T1000 (cell line): ENCODE measurements at places on chromosomes 2 and 18.

GRCh38 chr2:39289609-39290008 lies 45.8 kb upstream of the CDKL4 start:
- DNase-seq, result no peak

GRCh38 chr2:112340475-112341267 lies 65.3 kb downstream of the ZC3H6 start:
- no peak for DNase-seq

- no peak for DNase-seq
Measured at GRCh38 chr2:238855891-238856580, 8.2 kb downstream of the TWIST2 start.

DNA sequence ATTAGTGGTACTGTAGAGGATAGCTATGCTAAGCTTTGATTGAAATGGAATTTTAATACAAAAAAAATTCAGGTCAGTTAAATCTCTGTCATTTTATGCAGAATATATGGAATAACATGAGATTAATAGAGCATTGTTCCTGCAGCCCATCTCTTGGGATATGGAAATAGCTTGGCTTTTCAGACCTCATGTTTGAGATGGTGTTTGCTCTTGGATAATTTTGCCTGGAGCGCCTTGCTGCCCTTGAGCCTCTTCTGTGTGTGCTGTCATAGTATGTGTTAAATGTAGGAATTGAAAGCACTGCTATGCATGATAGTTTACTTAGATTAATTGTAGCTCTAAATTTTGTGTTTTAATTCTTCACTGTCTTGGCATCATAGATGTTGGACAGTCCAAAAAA lies 27.7 kb downstream of the GALNT1 start:
- no peak for DNase-seq

GRCh38 chr2:113602869-113603466 lies 24.1 kb upstream of the RABL2A start:
- no peak for DNase-seq

- DNase-seq, result no peak
Measured at GRCh38 chr2:110667071-110667470, 10.8 kb downstream of the BUB1 start.

- no peak for DNase-seq
Measured at GRCh38 chr2:101744832-101745231, 47.3 kb downstream of the MAP4K4 start.

DNA sequence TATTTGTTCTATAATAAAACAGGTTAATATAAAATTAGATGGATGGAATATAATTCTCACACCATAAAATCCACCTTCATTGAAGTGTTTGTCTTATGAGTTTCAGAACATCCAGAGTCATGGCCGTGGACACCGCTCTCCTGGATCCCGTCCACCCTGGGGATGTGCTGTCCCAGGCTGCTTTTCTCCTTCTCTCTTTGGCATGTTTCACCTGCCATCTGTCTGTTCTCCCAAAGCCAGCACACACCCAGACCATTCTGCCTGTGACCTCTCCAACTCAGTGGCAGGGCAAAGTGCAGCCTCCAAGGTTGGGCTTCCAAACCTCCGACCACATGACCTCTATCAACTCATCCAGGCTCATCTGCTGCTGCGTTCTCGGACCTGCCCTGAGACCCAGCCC lies 104.7 kb downstream of the MYT1L start:
- DNase-seq, result no peak

DNA sequence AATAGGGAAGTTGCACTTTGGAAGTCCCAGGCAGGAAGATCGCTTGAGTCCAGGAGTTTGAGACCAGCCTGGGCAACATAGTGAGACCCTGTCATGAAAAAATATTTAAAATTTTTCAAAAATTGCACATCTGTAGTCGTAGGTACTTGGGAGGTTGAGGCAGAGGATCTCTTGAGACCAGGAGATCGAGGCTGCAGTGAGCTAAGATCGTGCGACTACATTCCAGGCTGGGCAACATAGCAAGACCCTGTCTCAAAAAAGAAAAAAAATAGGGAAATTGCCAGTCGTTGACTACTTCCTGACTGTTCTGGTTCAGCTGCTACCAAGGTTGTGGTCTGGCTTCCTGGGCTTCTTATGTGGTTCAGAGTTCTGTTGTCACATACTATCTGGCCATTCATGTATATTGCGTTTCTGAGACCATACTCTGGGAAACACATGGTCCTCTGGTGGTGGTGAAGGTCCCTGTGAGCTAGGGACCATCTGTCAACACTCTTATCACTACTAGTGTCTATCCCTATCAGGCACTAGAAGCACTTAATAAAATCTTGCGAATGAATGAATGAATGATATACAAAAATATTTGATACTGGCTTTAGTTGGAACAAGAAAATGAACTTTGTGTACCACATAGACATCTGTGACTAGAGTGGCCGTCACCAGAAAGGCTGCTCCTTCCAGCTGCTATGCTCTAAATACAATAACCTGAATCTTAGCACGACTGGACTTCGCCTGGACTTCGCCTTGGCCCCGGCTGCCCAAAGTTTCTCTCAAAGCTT lies 861 bp upstream of the KLHL23 start:
- no peak for DNase-seq

DNA sequence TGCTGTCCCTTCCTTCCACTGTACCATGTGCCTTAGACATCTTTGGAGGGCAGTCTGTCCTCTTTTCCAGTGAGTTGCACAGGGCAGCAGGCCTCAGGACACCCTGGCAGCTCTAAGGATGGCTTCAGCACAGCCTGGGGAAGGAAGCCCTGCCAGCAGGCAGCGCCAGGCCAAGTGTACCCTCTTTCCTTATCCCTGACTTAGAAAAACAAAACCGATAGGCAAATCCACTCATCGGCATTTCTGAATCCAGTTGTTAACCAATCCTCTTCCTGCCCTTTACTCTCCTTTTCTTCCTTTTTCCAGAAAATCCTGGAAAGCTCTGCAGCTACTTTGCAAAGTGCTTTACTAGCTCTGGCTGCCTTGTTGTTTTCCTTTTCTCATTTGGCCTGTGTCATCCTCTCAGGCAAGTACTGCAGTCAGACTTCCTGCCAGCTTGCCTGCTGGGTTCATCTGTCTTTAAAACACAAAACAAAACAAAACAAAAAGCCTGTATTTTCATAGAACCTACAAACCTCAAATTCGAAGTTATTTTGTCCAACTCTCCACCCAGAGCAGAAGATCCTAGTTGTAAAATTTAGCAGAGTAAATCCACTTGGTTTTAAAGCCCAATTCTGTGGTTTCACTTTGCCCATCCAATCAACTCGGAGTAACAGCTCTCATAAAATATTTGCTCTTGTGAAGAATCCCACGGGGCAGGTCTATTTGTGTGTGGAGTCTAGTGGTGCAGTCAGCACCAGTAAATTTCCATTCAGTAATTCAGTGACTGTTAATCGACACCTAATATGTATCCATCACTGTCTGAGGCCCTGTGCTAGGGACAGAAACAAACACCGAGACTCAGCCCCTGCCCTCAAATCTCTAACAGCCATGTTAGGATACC lies 45.2 kb downstream of the PCBP1 start:
- DNase-seq, result no peak

- DNase-seq, result no peak
Measured at GRCh38 chr2:110980339-110981062, 140.2 kb upstream of the BCL2L11 start.

GRCh38 chr2:97745474-97746174 lies 32.2 kb downstream of the ZAP70 start:
- DNase-seq, result no peak

DNA sequence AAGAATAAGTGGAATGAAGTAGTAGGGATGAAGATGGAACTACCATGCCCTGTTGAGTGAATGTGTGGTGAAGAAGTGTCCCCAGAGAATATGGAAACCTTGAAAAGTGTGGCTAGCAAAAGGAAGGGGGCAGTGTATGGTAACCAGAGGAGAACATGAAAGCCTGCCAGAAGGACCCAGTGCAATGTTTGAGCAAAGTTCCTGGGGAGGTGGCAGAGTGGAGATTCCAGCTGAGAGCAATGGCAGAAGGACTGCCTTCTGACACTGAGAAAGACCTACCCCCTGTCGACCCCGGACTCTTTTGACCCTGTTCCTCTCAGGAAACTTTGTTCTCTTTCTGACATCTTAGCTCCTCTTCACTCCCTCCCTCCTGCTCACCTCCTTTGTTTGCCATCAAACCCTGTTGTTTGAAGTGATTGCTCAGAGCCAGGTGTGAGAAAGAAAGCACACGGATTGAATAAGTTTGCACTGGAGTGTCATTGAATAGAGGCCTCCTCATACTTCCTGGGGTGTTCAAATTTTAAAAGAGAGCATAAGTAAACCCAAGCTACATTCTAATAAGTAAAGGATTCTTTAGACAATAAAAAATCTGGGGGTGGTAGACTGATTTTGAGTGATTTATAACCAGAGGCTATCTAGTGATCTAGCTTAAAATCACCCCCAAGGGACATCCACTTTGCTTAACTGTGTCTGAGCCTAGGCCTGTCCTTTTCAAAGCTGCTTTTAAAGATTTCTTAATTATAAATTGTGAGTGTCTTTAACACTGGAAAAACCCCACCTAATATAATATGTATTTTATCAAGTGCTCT lies 57.1 kb downstream of the TRIB2 start:
- no peak for DNase-seq

- DNase-seq, result peak; percentile 13
Measured at GRCh38 chr2:144350151-144350802, 169.6 kb downstream of the ZEB2 start.

- no peak for DNase-seq
Measured at GRCh38 chr18:62369129-62369644, 44.1 kb downstream of the TNFRSF11A start.

DNA sequence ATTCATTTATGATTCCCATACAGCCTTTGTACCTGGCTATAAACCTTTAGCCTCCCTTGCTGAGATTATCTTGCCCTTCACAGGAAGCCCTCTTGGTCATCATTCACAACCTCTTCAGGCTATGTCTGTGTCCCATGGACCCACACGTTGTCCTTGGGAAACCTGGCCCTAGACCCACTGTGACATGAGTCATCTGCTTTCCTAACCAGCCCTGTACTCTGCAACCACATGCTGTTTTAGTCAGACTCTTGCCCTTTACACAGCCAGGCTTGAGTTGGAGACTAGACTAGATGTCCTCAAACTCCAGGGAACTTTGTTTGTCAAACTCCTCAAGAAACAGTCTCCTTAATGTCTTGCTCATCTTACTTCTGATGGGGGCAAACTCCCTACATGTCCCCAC lies 229.3 kb upstream of the ZSWIM2 start:
- no peak for DNase-seq

- DNase-seq, result no peak
Measured at GRCh38 chr2:36964496-36965058, 1.8 kb downstream of the STRN start.

DNA sequence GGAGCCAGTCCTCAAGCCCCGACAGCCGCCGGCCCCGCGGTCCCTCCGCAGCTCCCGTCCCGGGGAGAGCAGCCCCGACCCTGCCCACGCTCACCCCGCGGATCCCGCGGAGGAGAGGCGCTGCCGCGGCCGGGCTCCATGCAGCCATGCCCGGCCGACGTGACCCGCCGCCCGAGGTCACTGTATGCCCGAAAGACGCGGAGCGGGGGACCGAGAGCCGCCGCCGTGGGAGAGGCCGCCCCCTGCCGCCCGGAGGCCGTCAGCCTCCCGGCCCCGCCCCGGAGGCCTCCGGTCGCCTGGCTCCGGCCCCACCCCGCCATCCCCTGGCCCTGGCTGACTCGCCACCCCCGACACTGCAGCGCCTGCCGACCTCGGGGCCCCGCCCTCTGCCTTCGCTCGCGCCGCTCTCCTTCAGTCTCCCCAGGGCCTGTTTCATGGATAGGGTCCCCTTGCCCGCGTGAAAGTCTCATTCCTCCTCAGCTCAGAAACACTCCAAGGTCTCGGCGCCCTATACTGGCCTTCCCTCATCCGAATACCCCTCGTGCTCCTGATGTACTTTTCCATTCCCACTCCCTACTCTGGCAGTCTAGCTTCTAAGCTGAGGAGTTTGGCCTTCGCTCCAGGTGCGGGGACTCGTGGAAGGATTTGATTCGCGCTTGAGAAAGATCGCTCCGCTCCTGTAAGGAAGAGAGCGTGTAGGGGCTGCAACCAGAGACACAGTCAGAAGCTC lies at the start of gene BOLA3:
BOLA3 (minus strand) TSS at position 186 of the 730 bp plus-strand sequence; CDS start at position 148, 38 bp downstream.
- DNase-seq, result peak; percentile 79

- peak; percentile 25 for DNase-seq
Measured at GRCh38 chr2:167190053-167190452, 301.8 kb downstream of the XIRP2 start.

GRCh38 chr2:233455006-233455405 lies 100.7 kb downstream of the DGKD start:
- DNase-seq, result no peak

GRCh38 chr2:71526975-71527374 lies 73.6 kb downstream of the DYSF start:
- no peak for DNase-seq

- no peak for DNase-seq
Measured at GRCh38 chr2:98730053-98730706, 752 bp downstream of the MGAT4A start.

GRCh38 chr2:64652231-64653108 lies 1.2 kb downstream of the SERTAD2 start:
- no peak for DNase-seq

DNA sequence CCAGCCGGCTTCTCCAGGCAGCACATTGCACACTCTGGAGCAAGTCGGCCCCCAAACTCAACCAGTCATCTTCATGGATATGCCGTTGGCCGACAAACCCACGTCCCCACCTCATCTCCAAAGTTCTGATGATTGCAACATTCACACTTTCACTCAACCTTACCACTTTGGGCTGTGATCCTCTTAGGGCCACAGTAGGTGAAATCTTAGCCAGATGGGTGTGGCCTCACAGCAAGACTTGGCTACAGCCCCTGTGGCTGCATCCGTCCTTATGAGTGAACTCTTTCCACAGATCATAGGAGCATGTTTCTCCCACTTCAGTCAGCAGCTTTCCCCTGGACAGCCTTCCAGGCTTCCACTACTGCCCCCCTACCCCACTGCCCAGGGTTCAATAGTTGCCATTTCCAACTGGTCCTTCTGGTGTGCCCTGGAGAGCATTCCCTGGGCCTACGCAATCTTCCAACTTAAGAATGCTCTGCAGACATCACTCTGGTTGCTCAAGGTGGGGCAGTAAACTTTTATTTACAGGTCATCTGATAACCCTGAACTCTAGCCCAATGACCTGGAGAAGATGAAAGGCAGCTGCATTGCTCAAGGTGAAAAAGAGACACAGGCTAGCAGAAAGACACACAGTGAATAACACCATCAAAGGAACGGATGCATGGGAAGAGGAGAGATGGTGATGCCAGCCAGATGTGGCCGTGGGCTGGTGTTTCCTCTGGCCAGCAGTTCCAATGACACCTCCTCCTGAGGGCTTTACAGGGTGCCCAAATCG lies 34.5 kb downstream of the ARL4C start:
- no peak for DNase-seq

- no peak for DNase-seq
Measured at GRCh38 chr2:137938204-137938603, 26.1 kb upstream of the HNMT start.

DNA sequence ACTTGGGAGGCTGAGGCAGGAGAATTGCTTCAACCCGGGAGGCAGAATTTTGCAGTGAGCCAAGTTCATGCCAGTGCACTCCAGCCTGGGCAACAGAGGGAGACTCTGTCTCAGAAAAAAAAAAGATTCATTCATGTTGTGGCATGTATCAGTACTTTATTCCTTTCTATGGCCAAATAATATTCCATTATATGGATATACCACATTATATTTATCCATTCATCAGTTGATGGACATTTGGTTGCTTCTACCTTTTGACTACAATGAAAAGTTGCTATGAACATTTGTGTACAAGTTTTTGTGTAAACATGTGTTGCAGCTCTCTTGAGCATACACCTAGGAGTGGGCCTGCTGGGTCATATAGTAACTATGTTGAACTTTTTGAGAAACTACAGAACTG lies 9.2 kb upstream of the MAT2A start:
- DNase-seq, result no peak
